Activated CD8-positive, alpha-beta memory T cell treated with anti-CD3 and anti-CD28 coated beads for 4 hours (primary cell): ENCODE measurements at places on chromosomes 7 and 10.

- no peak for DNase-seq
Observed at GRCh38 chr7:113835367-113835766, 83.4 kb downstream of the PPP1R3A start.

- DNase-seq, result no peak
Observed at GRCh38 chr7:56287429-56288138, 171.4 kb upstream of the NUPR2 start.

DNA sequence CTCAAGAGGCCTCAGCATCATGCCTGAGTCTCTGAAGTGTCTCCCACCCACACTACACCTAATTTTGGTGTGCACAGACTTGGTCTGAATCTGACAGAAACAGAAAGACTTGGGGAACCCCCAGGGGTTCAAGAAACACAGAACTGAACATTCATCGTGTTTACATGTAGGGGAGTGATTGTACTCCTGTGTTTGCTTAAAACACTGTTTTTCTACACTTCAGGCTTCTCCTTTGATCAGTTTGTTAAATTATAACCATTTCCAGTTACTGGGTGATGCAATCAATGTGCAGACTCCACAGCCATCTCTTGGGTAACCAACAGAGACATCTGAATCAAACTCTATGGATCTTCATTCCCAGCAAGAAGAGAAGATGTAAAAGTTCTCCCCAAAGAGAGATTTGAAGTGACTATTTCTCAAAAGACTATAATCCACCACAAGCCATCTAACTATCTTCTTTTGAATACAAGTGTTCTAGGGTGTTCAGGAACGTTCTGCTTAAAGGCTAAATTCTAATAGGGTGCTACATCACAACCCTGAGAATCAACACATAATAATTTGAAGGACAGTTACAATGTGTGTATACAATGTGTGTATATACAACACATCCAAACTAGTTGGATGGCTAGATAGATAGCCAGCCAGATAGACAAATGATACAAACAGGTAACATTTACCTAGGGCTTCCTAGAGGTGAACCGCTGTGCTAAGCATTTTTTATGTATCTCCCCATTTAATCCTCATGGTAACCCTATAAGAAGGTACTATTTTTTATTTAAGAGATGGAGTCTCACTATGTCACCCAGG is 34.2 kb downstream of the DNAJC12 start:
- DNase-seq, result no peak

DNA sequence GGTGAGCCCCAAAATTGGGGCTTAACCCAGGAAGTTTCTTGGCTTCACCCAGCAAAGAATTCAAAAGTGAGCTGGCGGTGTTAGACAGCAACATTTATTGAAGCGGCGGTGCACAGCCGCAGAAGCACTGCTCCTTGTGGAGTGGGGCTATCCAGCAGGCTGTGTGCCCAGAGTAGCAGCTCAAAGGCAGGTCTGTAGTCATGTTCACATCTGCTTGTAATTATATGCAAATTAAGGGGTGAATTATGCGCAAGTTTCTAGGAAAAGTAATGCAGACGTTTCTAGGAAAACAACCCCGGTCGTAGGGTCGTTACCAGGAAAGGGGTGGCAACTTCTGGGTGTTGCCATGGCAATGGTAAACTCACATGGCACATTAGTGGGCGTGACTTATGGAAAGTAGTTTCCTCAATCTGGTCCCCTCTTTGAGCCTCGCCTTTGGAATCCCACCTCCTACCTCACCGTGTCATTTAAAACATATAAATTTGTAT is 13.7 kb upstream of the KBTBD2 start:
- DNase-seq, result peak; percentile 67

DNA sequence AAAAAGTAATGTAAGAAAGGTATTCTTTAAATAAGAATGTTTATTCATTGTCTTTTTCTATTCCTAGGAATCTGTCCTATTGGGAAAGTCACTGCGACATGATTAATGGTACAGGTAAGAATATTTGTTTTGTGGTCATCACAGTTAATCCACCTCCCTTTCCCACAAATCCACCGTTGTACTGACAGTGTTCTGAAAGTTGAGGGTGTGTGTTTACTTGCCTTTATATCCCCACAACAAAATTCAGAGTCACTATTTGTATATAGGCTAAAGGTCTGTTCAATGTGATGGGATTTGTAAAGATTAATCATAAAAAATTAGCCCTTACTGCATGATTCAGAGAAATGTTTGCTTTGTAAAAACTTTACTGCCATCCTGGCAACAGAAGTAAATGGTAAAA is 27.9 kb downstream of the CD36 start:
- no peak for DNase-seq

DNA sequence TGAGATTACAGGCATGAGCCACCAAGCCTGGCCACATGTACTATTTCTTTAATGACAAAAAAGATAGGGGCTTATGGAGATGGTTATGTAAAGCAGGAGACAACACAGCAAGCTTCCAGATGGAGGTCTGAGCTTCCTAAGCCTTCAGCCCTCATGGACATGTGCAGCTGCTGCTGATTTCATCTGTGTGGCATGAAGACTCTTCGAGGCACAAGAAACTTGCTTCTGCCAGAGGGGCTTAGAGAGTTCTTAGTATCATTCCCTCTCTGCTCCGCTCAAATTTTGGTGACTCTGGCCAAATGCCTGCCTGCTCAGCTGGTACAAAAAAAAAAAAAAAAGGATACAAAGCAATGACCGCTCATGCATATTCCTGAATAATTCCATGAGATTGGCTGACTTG is 552.5 kb downstream of the TYW1 start:
- DNase-seq, result no peak

GRCh38 chr7:7176406-7177043 is 5.8 kb upstream of the C1GALT1 start:
- no peak for DNase-seq

GRCh38 chr7:100726996-100727761 is 6.2 kb upstream of the ZAN start:
- DNase-seq, result no peak

- no peak for DNase-seq
Observed at GRCh38 chr7:91347290-91347689, 83.1 kb downstream of the FZD1 start.

DNA sequence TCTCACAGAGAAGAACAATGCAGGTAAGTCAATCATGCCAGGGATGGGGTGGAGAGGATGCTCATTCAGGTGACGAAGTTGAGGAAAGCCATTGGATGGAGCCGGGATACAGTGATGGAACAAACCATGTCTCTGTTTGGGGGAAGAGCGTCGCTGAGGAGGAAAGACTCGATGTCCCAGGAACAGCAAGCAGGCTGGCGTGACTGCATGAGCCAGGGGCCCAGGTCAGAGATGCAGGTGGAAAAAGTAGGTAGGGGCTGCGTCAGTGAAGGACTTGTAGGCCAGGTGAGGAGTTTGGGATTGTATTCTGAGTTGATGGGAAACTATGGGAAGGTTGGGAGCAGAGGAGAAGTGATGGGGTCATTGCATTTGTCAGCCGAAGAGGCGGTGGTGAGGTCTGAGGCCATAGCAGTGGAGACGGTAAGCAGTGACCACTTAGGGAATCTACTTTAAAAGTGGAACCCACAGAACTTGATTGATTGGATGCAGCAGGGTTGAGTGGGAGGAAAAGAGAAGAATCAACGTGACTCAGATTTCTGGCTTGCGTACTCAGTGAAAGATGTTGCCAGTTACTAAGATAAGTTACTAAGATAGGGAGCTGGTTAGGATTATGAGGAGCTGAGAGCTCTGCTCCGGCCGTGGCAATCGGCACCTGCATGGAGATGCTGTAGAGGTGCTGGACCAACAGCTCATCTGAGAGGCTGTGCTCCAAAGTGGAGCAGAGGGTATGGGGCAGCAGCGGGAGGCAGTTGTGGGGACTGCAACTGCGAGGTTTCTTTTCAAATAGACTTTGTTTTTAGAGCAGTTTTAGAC is 12.5 kb upstream of the IL2RA start:
- no peak for DNase-seq

- no peak for DNase-seq
Observed at GRCh38 chr10:35636956-35637355, 5.1 kb downstream of the FZD8 start.

GRCh38 chr7:41910940-41911600 is 208.2 kb upstream of the INHBA start:
- DNase-seq, result no peak

DNA sequence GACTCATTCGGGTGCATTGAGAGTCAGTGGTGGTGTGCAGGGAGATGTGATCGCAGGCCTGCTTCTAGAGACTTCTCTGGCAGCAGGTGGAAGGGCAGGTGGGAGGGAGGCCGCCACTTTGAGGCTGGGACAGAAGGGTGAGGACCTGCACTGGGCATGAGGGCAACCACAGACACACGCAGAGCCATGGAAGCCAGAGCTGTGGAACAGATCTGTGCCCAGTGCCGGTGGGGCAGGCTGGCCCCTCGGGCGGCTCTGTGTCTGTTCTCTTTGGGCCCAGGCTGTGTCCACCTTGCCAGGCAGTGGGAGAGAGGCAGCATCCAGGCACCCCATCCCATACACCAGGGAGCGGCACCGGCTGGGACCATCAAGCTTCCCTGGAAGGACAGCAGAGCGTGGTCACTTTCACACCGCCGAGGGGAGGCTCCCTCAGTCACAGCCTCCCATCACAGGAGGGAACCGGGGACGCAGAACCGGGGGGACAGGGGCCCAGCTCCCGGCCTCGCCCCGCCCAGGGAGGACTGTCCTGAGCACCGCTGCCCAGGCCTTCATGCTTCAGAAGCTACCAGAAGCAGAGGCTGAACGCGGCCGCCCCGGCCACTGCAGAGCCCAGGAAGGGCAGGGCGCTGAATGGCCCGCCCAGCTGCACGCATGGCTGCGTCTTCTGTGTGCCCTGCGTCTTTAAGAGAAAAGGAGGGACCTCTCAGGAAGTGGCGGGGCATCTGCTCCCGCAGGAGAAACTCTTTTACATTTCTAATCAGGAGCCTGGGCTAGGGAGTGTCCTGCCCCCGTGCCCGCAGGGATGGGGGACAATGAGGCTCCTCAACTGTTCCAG is 32.1 kb downstream of the EN2 start:
- DNase-seq, result no peak

- no peak for DNase-seq
Observed at GRCh38 chr7:132140341-132140740, 435.9 kb downstream of the PLXNA4 start.

- no peak for DNase-seq
Observed at GRCh38 chr10:17196573-17196972, 4.9 kb downstream of the TRDMT1 start.

DNA sequence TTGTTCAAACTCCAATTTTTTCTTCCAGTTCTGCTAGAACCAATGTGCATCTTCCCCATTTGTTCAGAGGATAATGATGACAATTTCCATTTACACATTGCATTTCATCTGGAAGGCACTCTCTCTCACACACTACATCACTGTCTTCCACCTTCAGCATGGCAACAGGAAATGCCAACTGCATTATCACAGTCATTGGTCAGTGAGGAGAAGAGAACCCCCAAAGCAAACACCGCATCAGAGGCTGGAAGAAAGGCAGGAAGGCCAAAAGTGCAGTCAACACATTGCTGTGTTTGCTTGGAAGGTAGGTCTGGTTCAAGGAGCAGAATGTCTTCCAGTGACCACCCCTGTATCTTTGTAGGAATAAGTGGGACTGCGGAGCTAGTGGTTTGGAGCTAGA is 192.2 kb upstream of the RHOBTB1 start:
- no peak for DNase-seq

DNA sequence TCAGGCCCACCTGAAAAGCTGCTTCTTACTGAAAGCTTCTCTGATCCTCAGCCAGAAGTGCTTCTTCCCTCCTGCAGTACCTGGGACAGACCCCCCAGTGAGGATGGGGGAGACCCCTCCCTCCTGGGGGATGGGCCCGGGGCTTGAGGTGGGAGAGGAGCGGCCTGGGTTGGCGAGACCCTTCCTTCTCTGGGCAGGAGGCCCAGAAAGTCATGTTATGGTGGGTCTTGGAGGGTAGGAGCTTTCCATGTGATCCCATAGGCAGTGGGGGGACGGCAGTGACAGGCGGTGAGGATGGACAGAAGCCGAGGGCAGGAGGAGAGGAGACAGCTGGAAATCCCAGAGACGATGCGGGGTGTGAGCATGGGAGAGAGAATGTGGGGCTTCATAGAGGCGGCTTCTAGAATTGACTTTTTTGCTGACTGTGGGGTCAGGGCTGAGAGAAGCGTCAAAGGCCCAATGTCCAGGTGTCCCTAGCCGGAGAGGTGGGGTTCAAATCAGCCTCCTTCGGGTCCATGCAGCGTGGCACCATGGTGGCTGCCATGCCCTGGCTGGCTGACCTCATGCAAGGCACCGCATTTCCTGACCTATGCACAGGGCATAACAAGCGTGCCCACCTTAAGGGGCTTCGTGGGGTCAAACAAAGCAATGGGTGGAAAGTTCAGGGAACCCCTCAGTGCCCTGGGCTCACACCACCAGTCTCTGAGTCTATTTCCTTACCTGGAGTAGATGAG is 154.0 kb downstream of the UBE2H start:
- DNase-seq, result no peak

- no peak for DNase-seq
Observed at GRCh38 chr7:109699661-109700060, 1130.0 kb downstream of the DNAJB9 start.

- no peak for DNase-seq
Observed at GRCh38 chr7:8354503-8354902, 78.9 kb upstream of the NXPH1 start.

DNA sequence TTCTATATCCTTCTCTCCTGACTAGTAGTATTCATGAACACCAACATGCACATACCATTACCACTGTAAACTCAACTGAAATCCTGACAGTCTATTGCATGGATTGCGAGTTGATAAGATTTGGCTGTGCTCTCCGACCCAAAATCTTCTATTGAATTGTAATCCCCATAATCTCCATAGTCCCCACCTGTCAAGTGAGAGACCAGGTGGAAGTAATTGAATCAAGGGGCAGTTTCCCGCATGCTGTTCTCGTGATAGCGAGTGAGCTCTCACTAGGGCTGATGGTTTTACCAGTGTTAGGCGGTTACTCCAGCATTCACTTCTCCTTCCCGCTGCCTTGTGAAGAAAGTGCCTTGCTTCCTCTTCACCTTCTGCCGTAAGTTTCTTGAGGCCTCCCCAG is 261.8 kb downstream of the PHF14 start:
- no peak for DNase-seq

DNA sequence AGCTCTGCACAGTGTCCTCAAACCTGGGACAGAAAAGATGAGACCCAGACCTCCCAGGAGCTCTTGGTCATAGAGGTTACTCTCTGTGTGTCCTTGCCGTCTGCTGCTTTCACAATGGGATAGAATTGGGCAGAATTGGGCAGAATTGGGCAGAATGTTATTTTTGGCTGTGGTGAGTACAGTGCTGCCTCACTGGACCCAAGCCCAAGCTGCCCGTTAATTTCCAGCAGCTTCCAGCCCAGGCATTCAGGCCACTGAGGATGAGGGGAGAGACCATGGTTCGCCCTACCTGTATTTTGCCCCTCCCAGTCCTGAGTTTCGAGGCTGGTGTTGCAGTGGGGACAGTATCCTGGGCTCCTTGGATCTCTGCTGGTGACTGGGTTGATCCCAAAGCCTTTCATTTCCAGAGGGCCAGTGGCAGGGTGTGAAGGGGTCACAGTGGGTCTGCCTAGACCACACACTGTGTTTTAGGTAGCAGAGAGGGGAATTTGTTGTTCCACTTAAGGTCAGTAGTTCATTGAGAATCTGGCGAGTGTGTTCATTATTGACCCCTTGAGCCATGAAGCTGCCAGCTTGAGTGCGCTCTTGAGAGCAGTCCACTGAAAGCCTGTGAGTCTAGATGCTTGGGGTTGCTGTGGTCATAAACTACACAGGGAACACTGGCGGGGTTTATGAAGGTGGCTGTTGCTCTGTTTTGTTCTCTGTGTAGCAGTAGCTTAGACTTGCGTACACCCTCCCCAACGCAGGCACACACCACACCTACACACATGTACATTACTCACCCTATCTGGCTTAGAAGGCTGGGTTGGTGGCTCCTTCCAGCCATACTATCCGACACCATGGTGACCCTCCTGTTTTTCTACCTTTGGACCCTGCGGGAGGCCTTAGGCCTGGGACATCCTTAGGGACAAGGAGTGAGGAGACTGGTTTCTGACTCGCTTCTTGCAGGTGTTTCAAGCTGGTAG is 23.5 kb downstream of the NACAD start:
- no peak for DNase-seq
